ENCODE measurements at places on chromosomes 2 and 18. TPM values are rescaled to one million over a fixed set of nuclear protein-coding genes. Genes with fewer than 3 reads are reported as not detected.

DOK1 gene
- total RNA-seq: 8.4 TPM

LRP2 gene
- total RNA-seq: 0.10 TPM

MYO5B gene
- total RNA-seq: 12.8 TPM

CCDC74A gene
- 2.2 TPM for total RNA-seq

IMPA2 gene
- 58.2 TPM for total RNA-seq

FBXO36 gene
- 3.1 TPM for total RNA-seq

ERMN gene
- total RNA-seq: not detected

CNGA3 gene
- 0.51 TPM for total RNA-seq

DIS3L2 gene
- total RNA-seq: 34.7 TPM

FEV gene
- total RNA-seq: not detected

TRAPPC12 gene
- 75.5 TPM for total RNA-seq

G6PC2 gene
- not detected for total RNA-seq

CNDP1 gene
- not detected for total RNA-seq

IL36RN gene
- 5.6 TPM for total RNA-seq

MC2R gene
- total RNA-seq: not detected

MTCL1 gene
- total RNA-seq: 36.9 TPM

VIT gene
- total RNA-seq: 23.1 TPM

LBX2 gene
- total RNA-seq: not detected

LTBP1 gene
- 167 TPM for total RNA-seq

MSGN1 gene
- total RNA-seq: not detected

LINC00305 gene
- total RNA-seq: not detected

PUM2 gene
- total RNA-seq: 110 TPM

TRIM43 gene
- not detected for total RNA-seq

GRHL1 gene
- 50.3 TPM for total RNA-seq

RFX8 gene
- total RNA-seq: 0.51 TPM

DAPL1 gene
- total RNA-seq: 3.5 TPM

SP3 gene
- 203 TPM for total RNA-seq

RAPGEF4 gene
- total RNA-seq: 11.3 TPM

SNORC gene
- 0.41 TPM for total RNA-seq

AMER3 gene
- not detected for total RNA-seq

FMNL2 gene
- 30.8 TPM for total RNA-seq

CDH2 gene
- total RNA-seq: 6.5 TPM

ELOA2 gene
- total RNA-seq: not detected

ELP2 gene
- 96.2 TPM for total RNA-seq

ANKRD30BL gene
- 0.31 TPM for total RNA-seq

HRH4 gene
- total RNA-seq: 0.21 TPM

SERPINB4 gene
- not detected for total RNA-seq

VWA3B gene
- total RNA-seq: 0.10 TPM

PAX8 gene
- not detected for total RNA-seq

UGT1A10 gene
- not detected for total RNA-seq

PDE11A gene
- 0.51 TPM for total RNA-seq

CROCC2 gene
- total RNA-seq: not detected

LHCGR gene
- 0.51 TPM for total RNA-seq

CFAP65 gene
- total RNA-seq: not detected

KIF1A gene
- 8.9 TPM for total RNA-seq

RALBP1 gene
- total RNA-seq: 66.2 TPM

SCG2 gene
- 2.4 TPM for total RNA-seq

WDR33 gene
- total RNA-seq: 54.8 TPM

SESTD1 gene
- 36.7 TPM for total RNA-seq

ACMSD gene
- not detected for total RNA-seq

POTEE gene
- total RNA-seq: not detected

RBKS gene
- total RNA-seq: 0.62 TPM

PRSS56 gene
- total RNA-seq: 0.82 TPM

KCNF1 gene
- 1.3 TPM for total RNA-seq

UGT1A5 gene
- total RNA-seq: 0.51 TPM

SERPINB12 gene
- 2.6 TPM for total RNA-seq

Measured in tongue (tissue), 3 donors.